H7 (cell line): ENCODE measurements at places on chromosomes 7 and 10. TPM values are rescaled to one million over a fixed set of nuclear protein-coding genes. Genes with fewer than 3 reads are reported as not detected.

DNA sequence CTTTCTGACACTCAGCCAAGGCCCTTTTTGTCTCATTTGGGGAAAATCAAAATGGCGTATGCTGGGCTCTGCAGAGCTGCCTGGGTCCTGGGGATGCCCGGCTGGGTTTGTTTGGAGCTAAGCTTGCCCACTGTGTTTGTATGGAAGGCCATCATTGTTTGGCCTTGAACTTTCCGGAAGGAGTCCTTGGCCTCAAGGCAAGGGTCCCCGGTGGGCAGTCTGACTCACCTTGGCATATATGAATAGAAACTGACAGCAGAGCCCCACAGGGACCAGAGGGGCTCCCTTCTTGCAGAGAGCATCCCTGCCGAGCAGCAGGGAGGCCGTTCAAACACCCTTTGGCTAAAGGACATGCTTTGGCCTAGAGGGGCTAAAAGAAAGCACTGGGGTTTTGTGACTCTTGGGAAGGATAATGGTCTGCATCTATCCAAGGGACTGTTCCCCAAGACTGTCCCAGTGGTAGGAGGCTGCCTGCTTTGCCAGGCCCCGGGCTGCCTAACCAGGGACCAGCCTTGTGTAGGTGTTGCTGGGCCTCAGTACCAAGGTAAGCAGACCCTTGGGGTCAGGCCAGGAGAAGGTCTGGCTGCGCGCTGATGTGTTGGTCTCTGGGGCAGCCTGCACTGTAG lies 15.0 kb downstream of the SLC18A2 start:
- DNase-seq = no peak

DNA sequence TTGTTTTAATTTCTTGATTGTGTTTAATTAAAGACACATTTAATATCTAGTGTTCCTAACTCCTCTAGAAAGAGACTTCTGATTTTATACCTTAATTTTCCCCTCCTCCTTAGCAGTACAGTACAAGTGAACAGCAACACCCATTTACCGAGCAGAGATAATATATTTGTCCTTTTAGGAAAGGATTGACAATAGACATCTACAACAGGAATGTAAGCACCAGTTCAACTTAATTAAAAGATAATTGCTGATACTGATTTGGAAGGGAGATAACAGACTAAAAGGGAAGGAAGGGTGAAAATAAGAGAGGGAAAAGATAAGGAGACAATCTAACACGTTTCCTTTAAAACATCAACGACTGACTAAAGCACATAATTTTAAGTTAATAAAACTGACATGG lies 119.3 kb downstream of the SRPK2 start:
- DNase-seq = no peak

DNA sequence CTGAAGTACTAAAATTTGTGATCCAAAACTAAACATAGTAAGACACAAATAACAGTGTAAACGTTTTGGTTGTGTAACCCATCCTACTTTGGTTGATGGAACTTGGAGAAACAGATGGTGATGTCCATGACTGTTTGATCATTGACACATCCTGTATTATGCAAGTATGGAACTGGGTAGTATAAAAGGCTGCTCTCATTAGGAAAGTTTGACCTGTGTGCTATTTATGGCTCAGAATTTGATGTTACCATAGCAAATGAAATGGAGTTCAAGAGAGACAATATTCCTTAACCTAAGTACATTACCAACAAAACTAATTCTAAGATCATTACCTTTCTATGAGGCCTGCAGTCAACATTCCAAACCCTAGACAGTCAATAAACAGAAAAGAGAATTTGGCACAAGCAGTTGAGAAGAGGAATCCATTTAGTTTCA lies 39.9 kb downstream of the DKK1 start:
- DNase-seq = no peak

GRCh38 chr10:11902646-11903045 lies 79.5 kb downstream of the PROSER2 start:
- no peak for DNase-seq

C7orf33 gene
- total RNA-seq = not detected in 2 replicates

DNA sequence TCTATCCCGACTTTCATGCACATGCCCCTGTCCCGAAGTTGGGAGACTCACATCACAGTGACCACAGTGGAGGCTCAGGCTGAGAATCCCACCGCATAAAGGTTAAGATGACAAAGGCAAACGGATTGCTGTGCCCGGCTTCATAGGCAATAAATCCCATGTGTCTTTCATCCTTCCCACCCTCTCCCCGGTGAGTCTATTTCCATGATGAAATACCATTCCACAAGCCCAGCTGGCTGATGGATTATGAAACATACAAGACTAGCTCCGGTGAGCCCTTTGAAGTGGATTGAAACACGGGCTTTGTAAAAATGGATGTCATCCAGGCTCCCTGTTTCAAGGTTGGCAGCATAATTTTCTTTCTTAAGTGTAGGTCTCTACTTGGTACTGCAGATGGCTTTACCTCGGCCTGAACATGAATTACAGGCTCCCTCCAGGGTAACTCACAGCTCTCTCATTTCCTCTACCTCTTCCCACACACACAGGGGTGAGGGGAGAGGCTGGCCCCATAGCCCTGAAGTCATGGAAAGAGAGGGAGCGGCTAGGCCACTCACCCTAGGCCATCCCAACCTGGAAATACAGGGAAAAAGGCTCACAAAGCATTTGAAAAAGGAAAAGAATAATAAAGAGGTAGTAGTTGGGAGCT lies 92.0 kb upstream of the CALN1 start:
- DNase-seq = no peak

- DNase-seq = no peak
Measured at GRCh38 chr7:28105234-28105633, 75.4 kb downstream of the JAZF1 start.

- no peak for DNase-seq
Measured at GRCh38 chr7:16563281-16564022, 36.8 kb downstream of the LRRC72 start.

DNA sequence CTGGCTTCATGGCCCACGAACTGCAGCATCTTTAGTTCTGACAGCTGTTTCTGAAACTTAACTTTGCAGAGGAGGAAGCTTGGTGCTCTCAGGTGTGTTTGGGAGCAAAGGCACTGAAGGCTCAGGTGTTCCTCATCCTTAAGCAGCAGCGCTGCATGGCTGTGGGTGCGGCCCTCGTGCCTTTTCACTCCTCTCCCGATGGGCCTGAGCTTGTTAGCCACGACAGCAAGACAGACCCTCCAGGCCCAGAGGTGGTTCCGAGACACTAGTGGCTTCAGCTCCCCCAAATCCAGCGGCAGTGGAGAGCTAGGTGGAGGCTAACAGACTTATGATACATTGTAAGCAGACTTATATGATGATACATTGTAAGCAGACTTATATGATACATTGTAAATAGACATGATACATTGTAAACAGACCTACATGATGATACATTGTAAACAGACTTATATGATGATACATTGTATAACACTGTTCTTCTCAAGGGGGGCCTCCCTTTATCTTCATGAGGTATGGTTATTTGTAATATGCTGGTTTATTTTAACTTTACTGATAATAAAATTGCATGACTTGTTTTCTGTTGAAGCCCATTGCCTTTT lies 14.1 kb downstream of the PFKP start:
- no peak for DNase-seq

PRLHR gene
- not detected in 2 replicates for total RNA-seq

SUN3 gene
- not detected in 2 replicates for total RNA-seq

SLC39A12 gene
- total RNA-seq = 0.03 TPM in 1 of 2 replicates, not detected in the other

CYP3A4 gene
- not detected in 2 replicates for total RNA-seq

ANKRD26 gene
- 2.2 and 5.3 TPM in 2 replicates for total RNA-seq
